Activated CD4-positive, alpha-beta memory T cell treated with anti-CD3 and anti-CD28 coated beads for 36 hours (primary cell): ENCODE measurements at places on chromosomes 11 and 22. TPM values are rescaled to one million over a fixed set of nuclear protein-coding genes. Genes with fewer than 3 reads are reported as not detected.

DNA sequence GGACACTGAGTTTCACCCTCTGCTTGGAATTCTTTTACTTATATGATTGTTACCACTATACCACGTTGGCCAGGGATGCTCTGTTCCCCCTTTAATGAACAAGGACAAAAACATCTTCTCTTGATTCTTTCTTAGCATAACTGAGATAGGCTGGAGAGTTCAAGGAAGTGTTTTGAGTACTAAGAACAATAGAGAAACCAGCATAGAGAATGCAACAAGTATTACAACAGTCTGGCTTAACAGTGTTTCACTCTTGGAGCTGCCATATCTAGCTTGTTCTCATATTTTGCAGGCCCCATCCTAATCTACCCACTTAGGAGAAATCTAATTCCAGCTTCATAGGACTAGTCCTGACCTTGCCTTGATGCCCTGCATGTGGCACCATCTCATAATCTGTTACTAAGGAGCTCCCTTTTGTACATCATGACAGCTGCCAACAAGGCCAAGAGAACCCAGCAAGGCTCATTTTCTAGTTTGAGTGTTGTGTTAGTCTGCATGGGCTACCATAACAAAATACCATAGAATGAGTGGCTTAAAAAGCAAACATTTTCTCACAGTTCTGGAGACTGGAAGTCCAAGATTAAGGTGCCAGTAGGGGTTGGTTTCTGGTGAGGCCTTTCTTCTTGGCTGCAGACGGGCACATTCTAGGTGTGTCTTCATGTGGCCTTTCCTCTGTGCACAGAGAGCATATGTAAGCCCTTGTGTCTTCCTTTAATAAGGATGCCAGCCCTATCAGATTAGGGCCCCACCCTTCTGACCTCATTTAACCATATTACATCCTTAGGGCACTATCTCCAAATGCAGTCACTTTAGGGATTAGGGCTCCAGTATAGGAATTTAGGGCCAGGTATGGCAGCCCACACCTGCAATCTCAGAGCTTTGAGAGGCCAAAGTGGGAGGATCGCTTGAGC, 37.8 kb downstream of the PACS1 start:
- H3K4me3 ChIP-seq: no peak overlapping the region
- no peaks in the 10 kb centered on the region for H3K27me3 ChIP-seq
- peak overlapping the region; percentile 77 for H3K27ac ChIP-seq
- H3K4me1 ChIP-seq: peaks cover 86% of the 10 kb centered on the region
- peaks cover 13% of the 10 kb centered on the region for H3K36me3 ChIP-seq

DNA sequence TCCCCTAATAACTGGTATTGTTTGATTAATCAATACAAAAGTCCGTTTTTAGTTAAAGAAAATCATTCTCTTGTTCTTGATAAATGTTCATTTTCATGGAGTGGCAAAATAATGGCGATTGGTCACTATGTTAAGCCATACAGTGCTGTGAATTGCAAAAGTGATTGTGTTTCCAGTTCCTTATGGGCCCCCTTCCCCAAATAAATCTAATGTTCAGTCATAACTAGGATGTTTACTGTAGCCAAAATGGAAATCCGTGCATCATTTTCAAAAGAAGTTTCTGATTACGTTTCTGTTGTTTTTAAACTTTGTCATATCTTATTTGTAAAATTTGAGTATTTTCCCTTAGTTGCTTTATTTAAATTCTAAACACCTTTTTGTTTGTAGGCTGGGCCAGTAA, 845 bp downstream of the RBM7 start:
- DNase-seq: no peak
- H3K4me1 ChIP-seq: peaks cover 56% of the 10 kb centered on the region
- H3K36me3 ChIP-seq: peaks cover 32% of the 10 kb centered on the region
- H3K27ac ChIP-seq: peak overlapping the region; percentile 99
- peak overlapping the region; percentile 97 for H3K4me3 ChIP-seq
- H3K27me3 ChIP-seq: no peaks in the 10 kb centered on the region

DNA sequence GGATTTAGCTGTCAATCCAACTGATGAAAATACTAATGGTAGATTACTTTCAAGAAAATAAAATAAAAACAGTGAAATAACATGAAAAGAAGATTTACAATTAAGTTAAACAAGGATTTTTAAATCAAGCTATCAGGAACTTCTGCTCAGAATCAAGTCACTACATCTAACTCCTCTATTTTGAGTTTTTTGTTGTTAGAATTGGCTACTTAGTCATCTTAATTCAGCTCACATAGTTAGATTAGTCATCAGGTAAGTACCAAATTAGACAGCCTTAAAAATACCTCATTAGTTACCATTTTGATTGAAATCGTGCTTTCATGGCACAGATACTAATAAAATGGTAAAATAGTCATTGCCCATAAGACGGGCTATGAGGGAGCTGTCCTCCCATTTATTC, 35.8 kb downstream of the BTG4 start:
- no peaks in the 10 kb centered on the region for H3K36me3 ChIP-seq
- H3K27me3 ChIP-seq: peaks cover 24% of the 10 kb centered on the region
- H3K27ac ChIP-seq: no peak overlapping the region

DAGLA gene
- total RNA-seq: 0.12 TPM

CCDC81 gene
- 0.83 TPM for total RNA-seq

MRGPRX4 gene
- not detected for total RNA-seq

KRTAP5-7 gene
- not detected for total RNA-seq

CHRDL2 gene
- not detected for total RNA-seq
